ENCODE measurements at places on chromosomes 5 and 9.
A peak's percentile ranks its signal among the peaks of the same experiment; 100 is the strongest.

DNA sequence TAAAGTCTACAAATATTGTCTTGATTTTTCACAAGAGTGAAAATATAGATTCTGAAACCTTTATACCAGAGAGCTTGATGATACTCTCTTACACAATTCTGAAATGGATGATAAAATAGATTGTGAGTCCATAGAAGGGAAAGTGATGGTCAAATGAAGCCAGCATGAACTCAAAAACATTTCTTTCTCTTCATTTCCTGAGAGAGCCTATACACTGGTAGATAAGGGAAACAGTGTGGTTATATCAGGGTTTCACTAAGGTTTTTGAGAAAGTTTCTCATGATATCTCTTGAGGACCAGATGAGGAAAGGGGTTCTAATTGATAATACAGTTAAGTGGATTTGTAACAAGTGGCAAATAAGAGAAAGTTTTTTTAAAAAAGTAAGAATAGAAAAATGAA, 254.1 kb downstream of the PJA2 start:
- no peak for DNase-seq

- no peak for DNase-seq
These were observed 74.2 kb downstream of the CDC42SE2 start for GRCh38 chr5:131338051-131338453.

GRCh38 chr9:95729046-95729445, 146.4 kb upstream of the ERCC6L2 start:
- DNase-seq: no peak

- no peak for DNase-seq
These were observed 202.6 kb downstream of the DCP2 start for GRCh38 chr5:113179156-113179555.

GRCh38 chr5:130278136-130278535, 373.9 kb downstream of the CHSY3 start:
- no peak for DNase-seq

DNA sequence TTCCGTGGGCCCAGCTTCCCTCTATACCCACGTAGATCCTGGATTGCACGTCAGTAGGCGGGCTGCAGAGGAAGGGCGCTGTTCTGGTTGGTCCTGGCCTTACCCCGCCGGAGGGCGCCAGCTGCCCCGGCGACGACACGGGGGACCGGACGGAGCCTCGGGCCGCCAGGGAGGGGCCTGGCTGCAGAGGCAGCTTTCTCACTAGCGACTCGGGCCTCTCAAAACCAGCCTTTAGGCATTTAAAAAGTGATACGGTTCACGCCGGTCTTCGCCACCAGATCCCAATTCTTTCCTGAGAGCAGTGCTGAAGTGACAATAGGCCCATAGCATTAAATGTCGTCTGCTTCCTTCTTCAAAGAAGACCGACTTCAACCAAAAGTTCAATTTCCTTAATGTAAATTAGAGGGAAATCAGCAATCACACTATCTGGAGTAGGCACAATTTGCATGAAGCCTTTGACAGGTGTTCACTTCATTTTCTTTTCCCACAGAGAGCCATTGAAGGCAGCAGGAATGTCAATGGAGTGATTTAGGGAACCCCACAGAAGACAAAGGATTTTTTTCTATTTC, 17.6 kb upstream of the UBE2D2 start:
- no peak for DNase-seq

DNA sequence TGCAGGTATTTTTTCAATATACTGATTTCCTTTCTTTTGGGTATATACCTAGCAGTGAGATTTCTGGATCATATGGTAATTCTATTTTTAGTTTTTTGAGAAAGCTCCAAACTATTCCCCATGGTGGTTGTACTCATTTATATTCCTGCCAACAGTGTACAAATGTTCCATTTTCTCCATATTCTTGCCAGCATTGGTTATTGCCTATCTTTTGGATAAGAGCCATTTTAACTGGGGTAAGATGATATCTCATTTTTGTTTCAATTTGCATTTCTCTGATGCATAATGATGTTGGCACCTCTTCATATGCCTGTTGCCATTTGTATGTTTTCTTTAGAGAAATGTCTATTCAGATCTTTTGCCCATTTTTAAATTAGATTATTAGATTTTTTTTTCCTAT, 85.6 kb upstream of the FST start:
- DNase-seq: no peak

GRCh38 chr5:136018814-136019783, 9.7 kb upstream of the TGFBI start:
- peak; percentile 99 for DNase-seq

DNA sequence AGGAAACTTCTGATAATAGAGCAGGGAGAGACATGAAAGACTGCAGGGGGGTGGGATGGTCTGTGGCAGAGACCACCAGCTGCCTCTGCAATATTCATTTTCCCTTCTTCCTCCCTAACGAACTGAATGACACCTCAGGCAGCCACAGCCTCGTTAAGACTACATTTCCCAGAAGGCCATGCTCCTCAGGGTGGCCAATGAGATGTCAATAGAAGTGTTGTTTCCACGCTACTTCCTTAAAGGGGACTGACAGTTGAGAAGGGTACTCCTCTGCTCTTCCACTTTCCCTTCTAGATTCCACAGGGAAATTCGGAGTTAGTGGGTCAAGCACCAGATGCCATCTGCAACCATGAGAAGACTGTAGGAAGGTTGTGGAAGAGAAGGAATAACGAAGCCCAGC, 52.0 kb upstream of the DAPK1 start:
- peak; percentile 29 for DNase-seq

DNA sequence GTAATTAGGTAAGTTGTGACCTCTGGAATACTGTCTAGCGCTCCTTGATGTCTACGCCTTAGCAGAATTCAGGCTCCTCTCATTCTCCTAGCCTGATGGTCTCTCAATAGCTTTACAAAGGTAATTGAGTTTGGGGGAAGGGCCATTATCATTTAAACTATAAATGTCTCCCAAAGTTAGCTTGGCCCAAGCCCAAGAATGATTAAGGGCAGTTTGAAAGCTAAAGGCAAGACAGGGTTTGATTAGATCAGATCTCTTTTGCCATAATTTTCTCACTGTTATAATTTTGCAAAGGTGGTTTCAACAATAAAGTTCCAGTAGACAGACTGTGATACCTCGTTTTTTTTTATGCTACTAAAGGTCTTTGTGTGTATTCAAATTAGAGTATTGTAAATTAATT, 3.7 kb upstream of the SLC30A5 start:
- DNase-seq: no peak

DNA sequence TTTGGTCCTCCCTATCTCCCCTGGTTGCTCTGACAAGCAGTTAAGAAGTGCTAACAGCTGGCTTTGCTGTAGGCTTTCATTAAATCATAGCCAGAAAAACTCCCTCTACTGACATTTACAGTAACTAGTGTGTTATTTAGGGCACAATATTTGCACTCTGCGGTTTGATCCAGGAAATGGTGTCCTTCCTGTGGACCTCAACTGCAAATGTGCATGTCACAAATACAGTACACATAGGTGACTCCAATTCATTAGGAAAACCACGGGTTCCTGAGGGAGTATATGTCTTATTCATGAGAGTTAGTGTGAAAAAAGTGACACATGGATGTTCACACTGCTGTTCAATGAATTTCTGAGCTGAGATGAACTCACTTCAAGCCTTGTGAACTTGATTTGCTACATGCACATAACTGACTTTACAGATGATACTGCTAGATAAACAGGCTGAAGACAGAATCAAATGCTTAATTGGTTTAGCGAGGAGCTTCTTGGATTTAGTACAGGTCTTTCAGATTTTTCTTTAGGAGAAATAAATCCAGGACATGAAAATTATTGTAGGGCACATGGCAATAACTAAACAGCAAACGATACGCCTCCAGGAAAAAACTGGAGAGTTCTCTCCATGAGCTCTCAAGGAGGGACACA, 281.5 kb downstream of the EFNA5 start:
- peak; percentile 70 for DNase-seq

DNA sequence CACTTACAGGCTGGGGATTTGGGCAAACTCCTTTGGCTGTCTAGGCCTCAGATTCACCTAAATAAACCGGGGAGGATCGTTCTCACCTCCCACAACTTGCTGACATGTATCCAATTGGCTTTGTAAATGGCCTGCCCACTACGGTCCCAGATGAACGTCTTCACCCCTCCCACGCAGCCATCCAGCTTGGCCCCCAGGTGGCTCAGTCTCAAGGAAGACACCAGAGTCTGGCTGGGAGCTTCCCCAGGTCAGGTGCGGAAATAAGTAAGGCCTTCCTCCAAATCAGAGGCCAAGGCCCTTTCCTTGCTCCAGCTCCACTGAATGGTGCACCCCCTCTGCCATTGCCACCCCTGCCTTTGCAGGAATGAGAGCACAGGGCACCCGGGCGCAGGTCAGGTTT, 11.4 kb downstream of the CIZ1 start:
- no peak for DNase-seq

DNA sequence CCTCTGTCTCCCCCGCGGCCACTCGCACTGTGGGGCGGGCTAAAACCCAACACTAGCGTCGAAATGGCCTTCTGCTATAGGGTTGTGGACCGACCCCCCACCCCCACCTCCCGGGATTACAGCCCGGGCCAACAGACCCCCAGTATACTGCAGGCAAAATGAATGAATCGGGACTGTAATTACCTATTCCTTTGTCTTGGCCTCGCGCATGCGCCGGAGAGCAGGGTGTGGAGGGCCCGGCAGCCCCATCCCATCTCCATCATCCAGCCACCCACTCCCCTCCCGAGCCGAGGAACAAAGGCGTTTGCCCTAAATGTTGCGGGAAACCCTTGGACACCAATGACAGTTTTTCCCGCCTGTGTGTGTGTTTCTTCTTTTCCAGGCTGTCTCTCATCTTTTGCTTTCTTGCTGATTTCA, 1.6 kb downstream of the BASP1 start:
- DNase-seq: peak; percentile 53

DNA sequence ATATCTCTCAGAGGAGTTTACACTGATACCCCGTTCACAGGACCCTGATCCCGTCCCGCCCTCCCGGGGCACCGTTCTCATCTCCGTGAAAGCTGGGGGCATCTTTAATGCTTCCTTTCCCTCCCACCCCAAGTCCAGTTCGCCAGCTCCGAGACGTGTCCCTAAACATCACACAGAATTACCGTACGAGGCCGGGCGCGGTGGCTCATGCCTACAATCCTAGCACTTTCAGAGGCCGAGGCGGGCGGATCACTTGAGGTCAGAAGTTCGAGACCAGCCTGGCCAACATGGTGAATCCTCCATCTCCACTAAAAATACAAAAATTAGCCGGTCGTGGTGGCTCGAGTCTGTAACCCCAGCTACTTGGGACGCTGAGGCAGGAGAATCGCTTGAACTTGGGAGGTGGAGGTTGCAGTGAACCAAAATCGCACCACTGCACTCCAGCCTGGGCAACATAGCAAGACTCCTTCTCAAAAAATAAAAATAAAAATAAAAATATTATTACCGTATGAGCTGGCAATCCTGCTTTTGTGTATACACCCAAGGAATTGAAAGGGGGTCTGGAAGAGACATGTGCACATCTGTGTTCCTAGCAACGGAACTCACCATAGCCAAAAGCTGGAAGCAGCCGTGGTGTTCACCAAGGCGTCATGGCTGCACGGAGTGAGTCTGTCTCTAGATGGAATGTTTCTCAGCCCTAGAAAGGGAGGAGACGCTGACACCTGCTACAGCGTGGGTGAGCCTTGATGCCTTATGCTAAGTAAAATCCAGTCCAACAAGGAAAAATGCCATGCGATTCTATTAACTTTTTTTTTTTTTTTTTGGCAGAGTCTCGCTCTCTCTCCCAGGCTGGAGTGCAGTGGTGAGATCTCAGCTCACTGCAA, 1.2 kb upstream of the ABO start:
- DNase-seq: no peak

- no peak for DNase-seq
These were observed 11.8 kb downstream of the ELAVL2 start for GRCh38 chr9:23814243-23814642.
